ENCODE measurements at places on chromosomes 13 and 19. TPM values are rescaled to one million over a fixed set of nuclear protein-coding genes. Genes with fewer than 3 reads are reported as not detected.

DNA sequence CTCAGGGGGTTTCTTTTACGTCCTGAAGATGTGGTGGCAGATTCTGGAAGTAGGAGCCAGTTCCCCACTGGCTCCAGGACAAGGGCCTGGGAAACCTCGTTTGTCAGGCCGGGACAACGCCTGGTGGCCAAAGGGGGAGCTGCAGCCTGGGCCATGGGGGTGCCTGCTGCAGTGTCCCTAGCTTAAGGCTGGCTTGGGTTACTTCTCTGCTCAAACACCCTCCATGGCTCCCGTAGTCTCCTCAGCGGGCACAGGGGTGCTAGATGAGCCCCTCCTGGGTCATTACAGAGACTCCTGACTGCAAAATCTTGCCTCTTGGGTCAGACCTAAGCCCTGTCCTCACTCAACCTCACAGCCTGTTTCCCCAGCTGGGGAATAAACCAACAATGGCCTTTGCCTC, 14.7 kb downstream of the CILP2 start:
- no peak for DNase-seq

DNA sequence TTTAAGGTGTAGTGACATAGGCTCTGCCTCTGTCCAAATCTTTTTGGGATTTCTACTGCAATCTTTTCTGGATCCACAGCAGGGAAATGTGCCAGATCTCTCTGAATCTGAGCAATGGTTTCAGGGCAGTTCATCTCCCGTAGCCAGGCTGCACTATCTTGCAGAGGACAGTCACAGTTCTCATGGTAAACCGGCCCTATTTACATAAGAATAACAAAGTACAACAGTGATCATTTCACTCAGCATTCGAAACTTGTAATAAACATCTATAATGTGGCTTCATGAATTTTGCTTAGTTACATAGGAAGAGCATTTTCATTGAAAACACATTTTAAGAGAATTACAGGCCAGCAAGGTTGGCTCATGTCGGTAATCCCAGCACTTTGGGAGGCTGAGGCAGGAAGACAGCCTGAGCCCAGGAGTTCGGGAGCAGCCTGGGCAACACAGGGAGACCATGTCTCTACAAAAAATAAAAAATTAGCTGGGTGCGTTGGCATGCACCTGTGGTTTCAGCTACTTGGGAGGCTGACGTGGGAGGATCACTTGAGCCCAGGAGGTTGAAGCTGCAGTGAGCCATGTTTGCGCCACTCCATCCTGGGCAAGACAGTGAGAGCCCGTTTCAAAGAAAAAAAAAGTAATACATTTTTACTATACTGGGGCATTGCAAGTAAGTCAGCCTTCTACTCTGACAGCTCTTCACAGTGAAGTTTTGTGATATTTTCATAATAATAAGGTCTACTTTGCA, 5.0 kb downstream of the POGLUT2 start:
- no peak for DNase-seq

DNA sequence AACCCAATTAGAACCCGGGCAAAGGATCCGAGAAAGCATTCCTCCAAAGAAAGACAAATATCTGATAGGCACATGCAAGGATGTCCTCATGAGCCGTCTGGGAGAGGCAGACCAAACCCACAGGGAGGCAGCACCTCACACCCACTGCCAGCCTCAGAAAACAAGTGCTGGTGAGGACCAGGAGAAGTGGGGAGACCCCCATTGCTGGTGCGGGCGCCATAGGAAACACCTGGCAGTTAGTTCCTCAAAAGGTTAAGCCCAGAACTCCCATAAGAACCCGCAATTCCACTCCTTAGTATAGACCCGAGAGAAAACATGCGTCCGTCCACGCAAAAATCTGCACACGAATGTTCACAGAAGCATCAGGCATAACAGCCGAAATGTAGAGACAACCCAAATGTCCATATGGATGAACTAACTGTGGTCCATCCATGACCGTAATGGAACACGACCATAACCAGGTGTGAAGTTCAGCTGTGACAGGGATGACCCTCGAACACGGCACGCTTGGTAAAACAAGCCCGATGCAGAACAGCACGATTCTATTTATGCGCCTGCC, 7.9 kb downstream of the ZNF787 start:
- DNase-seq: no peak

DNA sequence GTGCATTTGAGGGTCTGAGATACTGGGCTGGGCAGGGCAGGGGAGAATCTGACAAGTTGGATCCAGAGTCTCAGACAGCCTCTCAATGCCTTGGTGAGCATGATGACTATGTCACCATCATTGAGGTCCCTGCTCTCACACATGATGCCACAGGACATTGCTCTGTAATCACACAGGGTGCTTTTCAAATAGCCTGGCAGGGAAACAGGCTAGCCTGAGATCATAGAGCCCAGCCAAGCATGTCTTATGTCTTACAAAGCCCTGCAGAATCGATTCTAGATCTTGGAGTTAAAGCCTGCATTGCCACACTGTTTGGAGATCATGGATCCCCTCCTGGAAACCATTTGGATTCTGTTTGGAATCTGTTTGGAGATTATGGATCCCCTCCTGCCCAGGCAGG, 5.3 kb downstream of the KCNN1 start:
- DNase-seq: no peak

DNA sequence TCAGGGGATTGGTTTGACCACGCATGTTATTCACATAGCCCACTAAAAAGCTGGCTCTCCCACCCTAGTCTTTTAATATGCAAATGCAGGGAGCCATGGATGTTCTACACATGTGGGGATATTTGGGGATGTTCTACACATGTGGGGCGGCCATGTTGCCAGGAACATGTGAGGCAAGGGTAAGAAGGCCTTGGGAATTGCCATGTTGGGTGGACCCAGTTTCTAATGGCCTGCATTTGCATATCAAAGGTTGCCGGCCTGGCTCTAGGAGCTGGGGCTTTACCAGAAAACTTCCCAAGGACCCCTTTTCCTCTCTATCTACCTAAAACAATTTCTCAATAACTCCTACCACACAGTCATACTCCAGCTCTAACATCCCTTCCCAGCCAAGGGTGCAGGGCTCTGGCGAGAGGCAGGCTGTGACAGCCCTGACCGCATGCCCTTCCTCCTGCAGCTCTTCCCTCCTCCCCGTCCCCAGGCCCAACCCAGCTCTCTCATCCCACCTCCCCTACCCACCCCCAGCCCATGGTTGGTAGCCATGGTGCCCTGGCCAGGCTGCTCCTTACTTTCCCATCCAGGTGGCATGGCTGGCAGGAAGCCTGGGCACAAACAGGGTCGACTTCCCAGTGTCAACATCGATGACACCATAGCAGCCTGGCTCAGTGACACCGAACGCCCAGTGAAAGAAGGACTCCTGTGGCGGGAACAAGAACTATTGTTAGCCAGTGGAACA, 11.0 kb downstream of the PEPD start:
- DNase-seq: no peak

- DNase-seq: no peak
These were observed 577.3 kb upstream of the GPC6 start for GRCh38 chr13:92649140-92649813.

DNA sequence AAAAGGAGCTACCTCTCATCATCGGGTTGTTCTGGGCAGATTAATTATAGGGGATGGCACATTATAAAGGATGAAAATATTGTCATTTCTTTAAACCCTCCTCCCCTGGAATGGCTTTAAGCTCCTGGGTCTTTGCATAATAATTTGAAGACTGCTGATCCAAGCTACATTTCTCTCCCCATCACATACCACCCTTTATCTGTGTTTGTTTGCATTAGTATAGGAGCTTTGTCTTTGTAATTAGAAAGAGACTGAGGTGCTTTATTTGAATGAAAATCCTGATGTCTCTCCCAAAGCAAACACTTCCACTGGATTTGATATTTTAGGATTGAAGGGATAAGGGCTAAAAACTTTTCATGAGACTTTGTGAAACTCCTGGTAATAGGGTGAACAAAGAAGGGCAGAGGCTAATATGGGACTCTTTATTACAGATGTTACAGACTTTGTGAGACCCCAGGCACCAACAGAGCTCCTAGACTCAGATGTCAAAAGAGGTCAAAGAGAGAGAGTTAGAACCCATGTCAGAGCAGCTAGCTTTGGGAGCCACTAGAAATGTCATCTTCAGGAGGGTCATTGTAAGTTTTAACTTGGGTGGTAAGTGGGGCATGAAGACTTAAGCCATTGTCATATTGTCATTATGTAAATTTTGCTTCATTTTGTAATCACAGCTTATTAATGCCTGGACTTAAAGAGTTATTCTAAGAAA, 75.3 kb upstream of the RXFP2 start:
- no peak for DNase-seq

GRCh38 chr19:55913643-55914268, 18.4 kb downstream of the NLRP13 start:
- no peak for DNase-seq

DNA sequence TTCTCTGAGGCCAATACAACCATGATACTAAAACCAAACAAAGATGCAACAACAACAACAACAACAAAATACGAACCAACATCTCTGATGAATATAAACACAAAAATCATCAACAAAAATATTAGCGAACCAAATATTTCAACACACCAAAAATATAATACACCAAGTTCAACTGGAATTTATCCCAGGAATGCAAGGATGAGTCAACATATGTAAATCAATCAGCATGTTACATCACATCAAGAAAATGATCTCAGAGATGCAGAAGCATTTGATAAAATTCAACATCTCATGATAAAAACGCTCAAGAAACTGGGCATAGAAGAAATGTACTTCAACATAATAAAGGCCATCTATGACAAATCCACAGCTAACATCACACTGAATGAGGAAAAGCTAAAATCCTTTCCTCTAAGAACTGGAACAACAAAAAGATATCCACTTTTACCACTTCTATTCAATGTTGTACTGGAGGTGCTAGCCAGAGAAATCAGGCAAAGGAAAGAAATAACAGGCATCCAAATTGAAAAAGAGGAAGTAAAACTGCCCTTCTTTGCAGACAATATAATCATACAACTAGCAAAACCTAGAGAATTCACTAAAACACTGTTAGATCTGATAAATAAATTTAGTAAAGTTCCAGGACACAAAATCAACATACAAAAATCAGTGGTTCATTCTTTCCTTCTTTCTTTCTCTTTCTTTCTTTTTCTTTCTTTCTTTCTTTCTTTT, 2448.7 kb upstream of the PCDH20 start:
- DNase-seq: no peak

DNA sequence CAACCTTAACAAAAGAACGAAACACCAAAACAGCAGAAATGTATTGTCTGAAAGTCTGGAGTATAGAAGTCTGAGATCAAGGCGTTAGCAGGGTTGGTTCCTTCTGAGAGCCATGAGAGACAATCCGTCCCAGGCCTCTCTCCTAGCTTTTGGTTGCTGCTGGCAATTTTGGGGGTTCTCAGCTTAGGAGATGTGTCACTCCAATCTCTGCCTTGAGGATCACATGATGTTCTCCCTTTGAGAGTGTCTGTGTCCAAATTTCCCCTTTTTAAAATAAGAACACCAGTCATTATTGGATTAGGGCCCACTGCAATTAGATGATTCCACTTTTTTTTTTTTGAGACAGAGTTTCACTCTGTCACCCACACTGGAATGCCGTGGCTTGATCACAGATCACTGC, 10.1 kb downstream of the KCNN1 start:
- DNase-seq: no peak

- no peak for DNase-seq
These were observed 42.7 kb downstream of the ARHGAP35 start for GRCh38 chr19:46903458-46903857.

DNA sequence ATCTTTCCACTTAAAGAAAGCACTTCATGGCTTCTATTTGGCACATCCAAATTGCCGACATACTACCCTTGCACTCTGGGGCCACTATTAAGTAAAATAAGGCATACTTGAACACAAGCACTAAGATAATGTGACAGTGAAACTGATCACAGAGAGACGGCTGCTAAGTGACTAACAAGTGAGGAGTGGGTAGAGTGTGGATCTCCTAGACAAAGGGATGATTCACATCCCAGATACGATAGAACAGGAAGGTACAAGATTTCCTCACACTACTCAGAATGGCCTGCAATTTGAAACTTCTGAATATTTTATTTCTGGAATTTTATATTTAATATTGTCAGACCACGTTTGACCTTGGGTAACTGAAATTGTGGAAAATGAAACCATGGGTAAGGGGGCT, 1721.8 kb upstream of the SPRY2 start:
- DNase-seq: no peak

GRCh38 chr19:18601875-18602274, 4.7 kb downstream of the CRLF1 start:
- DNase-seq: no peak

DNA sequence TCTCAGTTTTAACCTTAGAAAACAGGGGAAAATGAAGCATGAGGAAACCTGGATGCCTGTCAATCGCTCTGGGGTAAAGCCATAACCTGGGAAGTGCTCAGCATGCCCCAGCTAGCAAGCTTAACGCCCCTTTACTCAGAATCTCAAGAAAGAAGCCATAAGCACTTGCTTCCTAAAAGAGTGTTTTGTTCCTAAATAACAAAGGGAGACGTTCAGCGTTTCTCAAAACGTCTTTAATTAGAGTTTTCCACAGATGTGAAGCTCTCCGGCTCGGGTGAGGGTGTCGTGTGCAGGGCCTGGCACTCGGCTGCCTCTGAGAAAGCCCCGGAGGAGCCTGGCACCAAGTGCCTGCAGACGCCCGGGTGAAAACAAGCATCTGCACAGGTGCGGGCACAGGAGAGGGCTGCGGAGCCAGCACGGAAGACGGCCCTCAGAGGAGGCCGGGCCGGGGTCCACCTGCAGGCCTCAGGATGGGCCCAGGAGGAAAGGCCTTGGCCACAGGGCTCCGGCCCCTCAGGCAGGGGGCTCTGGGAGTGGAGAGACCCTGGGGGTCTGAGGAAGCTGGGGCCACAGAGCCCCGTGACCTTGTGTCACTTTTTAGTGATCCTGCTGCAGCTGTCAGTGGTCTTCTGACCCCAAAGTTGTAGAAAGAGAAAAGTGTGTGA, 6.2 kb downstream of the GAS6 start:
- DNase-seq: no peak

GRCh38 chr19:7757358-7757757, 5.7 kb upstream of the CLEC4M start:
- DNase-seq: no peak

- peak; percentile 48 for DNase-seq
These were observed 14.2 kb downstream of the CHERP start for GRCh38 chr19:16527971-16528521.

GRCh38 chr19:2140138-2140569, 11.2 kb downstream of the AP3D1 start:
- DNase-seq: no peak

- DNase-seq: no peak
These were observed 12.2 kb upstream of the HTR2A start for GRCh38 chr13:46909042-46909441.

DNA sequence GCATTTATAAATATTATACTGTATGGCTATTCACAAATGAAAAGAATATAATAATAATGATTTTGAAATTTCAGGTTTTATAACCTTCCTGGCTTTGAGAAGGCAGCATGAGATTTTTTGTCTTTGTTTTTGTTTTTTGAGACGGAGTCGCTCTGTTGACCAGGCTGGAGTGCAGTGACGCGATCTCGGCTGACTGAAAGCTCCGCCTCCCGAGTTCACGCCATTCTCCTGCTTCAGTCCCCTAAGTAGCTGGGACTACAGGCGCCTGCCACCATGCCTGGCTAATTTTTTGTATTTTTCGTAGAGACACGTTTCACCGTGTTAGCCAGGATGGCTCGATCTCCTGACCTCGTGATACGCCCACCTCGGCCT, 64.1 kb downstream of the ZNF429 start:
- DNase-seq: no peak

The GIPC3 gene
- 0.91 TPM for polyA plus RNA-seq

The CASP14 gene
- 13.0 TPM for polyA plus RNA-seq

The IZUMO4 gene
- 37.8 TPM for polyA plus RNA-seq

The PSMD8 gene
- 64.5 TPM for polyA plus RNA-seq

The CTXN1 gene
- 0.82 TPM for polyA plus RNA-seq

The LRRC63 gene
- polyA plus RNA-seq: 0.46 TPM

The SMIM7 gene
- polyA plus RNA-seq: 100 TPM

The CEBPA gene
- polyA plus RNA-seq: 10.1 TPM

The SOX21 gene
- polyA plus RNA-seq: 0.25 TPM

Data from thymus (tissue), 14 donors.